ENCODE measurements at places on chromosomes 1 and 21.

DNA sequence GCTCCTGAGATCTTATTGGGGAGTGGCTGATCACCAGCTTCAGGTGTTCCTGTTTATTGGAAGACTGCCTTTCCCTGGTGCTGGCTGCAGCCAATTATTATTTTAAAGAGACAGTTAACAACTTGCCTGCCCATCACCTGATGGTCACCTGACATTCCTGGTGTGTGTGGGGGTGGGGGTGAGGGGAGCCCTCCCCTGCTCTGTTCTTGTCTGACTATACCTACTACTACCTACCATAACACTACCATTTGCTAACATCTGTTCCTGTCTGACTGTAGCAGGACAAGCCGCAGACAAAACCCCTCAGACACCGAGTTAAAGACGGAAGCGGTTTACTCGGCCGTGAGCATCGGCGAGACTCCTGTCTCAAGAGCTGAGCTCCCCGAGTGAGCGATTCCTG is 54.9 kb upstream of the NBPF3 start:
- no peak for DNase-seq

DNA sequence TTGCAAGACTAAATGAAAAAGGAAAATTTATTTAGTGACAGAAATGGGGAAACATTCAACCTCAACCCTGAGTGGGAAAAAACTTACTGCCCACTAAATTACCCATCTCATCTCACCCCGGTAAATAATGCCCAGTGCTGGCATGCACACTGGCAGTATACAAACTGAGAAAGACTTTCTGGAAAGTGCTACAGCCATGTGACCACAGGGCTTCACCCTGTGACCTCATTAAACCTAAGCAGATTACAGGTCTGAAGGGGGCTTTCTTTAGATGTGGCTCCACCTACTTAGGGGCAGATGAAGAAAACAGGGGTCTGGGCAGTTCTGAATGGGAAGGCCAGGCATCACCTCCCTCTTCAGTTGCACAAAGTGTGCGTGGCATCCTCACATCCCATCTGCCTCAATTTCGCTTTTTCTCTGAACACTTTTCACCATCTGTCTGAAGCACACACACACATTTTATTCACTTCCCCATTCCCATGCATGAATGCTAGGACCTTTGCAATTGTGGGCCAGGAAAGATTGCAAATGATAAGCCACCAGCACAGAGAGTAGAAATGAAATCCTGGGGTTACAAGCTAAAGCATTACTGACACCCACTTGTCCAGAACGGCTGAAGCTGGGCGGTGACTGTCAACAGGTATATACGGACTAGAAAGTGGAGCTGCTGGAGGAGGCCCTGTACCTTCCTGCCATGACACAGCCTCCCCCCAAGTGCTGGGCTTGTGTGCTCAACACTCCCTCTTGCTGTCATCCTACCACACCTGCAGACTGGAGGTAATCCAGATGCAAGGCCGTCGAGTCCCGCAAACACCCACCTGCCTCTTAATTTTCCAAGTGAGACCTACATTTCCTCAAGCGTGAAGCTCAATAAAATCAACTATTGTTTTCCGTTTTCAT is 2.7 kb downstream of the NADK start:
- no peak for DNase-seq

- DNase-seq, result no peak
These were observed 19.7 kb upstream of the ID3 start for GRCh38 chr1:23578997-23579363.

DNA sequence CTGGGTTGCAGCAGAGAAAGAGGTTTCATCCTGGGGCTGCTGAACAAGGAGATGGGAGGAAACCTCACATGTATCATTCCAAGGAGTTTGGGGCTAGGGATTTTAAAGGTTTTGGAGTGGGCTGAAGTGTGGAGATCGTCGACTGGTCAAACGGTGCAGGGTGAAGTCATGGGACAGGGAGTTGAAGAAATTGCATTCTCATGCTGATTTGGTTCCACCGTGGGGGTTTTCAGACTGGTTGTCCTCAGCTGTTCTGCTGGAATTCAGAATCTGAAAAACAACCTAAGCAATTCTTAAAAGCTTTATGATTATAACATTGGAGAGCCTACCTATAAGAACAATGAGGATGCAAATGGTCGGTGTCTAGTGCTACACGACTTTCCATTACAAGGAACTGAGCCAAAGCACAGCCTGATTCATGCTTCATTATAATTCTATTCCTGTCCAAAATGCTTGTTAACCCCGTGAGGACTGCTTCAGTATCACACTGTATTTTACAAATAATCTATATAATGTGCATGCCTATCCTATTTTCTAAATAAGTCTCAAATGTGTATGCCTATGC is 242.7 kb downstream of the TM2D1 start:
- DNase-seq, result no peak

GRCh38 chr1:41240781-41241353 is 1.2 kb downstream of the SCMH1 start:
- DNase-seq, result no peak

GRCh38 chr1:24966724-24967346 is 36.8 kb upstream of the RUNX3 start:
- no peak for DNase-seq

- peak; percentile 68 for DNase-seq
These were observed 6.9 kb upstream of the CAMK1G start for GRCh38 chr1:209576392-209577197.

DNA sequence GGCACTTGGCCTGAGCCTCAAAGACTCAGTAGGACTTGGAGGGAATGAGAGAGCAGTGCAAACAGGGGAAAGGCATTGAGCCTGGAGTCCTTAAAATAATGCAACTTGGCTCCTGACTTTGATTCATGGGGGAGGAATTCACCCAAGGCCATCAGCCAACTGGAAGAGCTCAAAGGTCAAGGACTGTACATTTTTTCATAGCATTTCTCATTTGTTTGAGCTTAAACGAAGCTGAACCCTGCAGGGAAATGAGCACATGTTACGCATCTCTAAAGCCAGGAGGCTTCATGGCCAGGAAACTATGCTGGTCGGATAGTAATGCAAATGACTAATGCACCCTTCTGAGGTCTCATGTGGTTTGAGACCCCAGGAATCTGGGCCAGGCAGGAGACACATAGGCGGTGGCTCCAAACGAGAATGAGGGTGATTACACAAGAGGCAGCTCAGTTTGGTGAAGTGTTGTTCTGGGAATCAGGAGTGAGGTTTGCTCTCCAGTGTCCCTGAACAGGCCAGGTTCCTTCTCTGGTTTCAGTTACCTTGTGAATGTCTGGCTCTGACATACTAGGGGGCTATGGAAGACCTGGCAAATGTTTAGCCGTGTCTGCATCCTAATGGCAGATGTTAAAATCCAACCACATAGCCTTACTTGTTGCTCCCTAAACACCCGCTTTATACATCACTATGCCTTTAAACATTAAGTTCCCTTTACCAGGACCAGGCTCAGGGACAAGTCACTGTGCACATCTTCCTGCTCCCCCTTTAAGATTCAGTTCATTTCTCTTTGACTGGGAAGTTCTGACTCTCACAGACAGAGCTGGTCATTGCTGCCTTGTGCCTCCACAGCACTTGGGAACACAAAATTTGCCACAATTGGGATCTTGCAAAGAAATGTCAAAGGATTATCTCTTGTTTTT is 503.9 kb upstream of the USP24 start:
- no peak for DNase-seq

DNA sequence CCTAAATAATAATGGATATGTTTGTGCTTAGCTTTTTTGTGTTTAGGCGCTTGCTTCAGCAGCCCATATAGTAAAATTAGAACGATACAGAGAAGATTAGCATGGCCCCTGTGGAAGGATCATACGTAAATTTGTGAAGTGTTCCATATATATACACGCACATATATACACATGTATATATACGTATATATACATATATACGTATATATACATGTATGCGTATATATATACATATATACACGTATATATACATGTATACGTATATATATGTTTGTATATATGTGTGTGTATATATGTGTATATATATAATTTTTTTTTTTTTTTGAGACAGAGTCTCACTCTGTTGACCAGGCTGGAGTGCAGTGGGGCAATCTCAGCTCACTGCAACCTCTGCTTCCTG is 17.4 kb downstream of the SNX27 start:
- DNase-seq, result no peak

- no peak for DNase-seq
These were observed 541.4 kb upstream of the B3GALT2 start for GRCh38 chr1:193727850-193728249.

DNA sequence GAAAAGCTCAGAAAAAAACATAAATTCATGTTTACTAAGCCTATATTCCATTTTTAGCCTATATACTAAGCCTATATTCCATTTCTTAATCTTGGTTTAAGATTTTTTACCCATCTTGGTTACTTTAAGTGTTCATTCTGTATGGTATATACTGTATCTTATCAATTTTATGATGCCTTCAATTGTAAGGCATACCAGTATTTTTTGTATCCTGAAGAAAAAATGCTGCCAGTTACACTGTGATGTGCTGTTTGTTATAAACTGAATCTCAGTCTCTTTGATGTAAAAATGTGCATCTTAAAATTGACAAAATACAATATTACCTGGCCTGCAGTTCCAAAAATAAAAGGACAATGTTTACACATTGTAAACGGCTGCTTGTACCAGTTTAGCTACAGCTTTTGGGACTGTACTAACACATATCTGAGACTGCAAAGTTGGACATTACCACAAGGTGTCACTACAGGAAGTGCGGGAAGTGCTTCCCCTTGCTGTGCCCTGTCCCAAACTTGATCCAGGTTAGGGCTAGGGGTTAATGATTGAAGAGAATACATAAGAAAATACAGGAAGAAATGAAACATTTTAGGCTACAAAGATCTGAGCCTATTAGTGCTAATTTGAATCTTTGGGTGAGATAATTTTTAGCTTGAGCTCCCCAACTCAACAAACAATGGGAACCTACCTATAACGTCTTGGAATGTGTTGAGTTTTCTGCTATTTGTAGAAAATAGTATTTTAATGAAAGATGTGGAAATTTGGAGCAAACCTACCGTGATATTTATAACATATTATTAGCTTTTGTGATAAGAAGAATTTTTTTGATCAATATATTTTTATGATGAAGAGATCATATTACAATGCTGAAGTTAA is 108.9 kb downstream of the LBR start:
- no peak for DNase-seq

DNA sequence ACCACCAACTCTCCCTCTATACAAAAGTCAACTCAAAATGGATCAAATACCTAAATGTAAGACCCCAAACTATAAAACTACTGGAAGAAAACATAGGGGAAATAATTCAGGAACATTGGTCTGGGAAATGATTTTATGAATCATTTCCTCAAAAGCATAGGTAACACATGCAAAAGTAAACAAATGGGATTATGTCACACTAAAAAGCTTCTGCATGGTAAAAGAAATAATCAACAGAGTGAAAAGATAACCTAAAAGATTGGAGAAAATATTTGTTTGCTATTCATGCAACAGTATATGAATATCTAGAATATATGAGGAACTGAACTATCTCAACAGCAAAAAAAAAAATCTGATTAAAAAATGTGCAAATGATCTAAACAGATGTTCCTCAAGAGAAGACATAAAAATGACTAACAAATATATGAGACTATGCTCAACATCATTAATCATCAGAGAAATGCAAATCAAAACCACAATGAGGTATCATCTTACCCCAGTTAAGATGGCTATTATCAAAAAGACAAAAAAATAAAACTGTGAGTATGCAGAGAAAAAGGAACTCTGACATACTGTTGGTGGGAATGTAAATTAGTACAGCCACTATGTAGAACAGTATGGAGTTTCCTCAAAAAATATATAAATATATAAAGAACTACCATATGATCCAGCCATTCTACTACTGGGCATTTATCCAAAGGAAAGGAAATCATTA is 47.8 kb downstream of the VCAM1 start:
- DNase-seq, result no peak

- no peak for DNase-seq
These were observed 293.3 kb upstream of the NR5A2 start for GRCh38 chr1:199734186-199734585.

- no peak for DNase-seq
These were observed 110.1 kb downstream of the FOXD2 start for GRCh38 chr1:47547753-47548573.

DNA sequence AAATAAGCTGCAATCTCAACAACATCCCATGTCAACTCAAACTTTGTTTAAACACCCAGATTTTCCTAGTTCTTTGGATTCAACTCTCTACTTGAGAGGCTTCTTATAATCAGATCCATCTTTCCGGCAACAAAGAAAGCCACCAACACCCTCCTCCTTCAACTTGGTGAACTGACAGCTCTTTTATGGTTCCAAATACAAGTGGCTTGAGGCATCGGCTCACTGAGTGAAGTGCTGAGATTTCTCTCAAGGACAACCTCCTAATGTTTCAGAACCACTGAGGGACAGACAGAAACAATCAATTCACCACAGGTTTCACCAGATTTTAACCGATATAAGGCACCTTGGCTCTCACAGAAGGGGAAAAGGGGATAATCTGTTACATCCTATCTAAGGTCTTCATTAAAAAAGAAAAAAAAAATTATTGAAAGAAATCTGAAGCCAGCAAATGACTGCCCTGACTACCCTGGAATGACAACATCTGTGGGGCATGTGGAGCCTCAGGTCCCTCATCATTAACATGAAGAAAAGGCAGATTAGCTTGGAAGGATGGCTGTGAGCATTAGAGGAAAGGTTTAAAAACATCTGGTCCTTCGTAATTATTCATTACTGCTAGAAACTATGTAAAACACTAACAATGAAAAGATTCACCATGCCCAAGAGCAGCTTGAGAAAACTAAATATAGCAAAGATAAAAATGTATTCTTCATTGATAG is 50.9 kb downstream of the PTPN14 start:
- no peak for DNase-seq

- DNase-seq, result no peak
These were observed 1.1 kb downstream of the VWA1 start for GRCh38 chr1:1436630-1437032.
